Stimulated activated CD4-positive, alpha-beta T cell treated with anti-CD3 and anti-CD28 coated beads, Interleukin-15, amount 100 ng/mL, for 1 hour (primary cell): ENCODE measurements at places on chromosomes 11 and 22.

DNA sequence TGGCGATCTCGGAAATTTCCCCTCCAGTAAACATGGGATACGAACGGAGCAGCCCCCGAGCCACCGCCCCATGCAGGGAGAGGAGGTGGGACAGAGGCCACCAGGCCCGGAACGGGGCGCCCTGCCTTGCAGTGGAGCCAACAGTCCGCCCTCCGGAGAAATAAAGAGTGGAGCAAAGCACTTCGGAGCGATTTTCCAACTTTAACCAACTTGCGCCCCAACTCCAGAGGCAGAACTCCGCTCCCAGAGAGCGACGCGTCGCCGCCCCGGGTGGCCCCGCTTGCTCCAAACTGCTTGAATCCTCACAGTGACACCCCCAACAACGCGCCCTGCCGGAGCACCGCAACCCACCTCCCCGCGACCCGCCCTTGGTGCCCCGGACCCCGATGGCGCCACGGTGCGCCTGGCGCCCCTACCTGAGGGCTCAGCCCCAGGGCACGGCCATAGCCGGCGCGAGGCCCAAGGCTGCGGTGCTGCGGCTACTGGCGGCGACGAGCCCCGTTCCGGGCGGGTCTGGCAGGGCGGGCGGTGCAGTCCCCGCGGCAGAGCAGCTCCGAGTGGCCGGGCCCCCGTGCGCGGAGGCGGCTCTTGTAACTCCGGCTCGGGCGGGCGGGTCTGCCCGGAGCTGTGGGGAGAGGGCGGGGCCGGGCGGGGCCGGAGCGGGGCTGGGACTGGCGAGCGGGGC is at the start of gene AHNAK:
Gene AHNAK (minus strand): TSS at position 563 of the 685 bp plus-strand sequence. CDS start 10,708 bp downstream, outside the sequence.
- DNase-seq, result peak; percentile 47

DNA sequence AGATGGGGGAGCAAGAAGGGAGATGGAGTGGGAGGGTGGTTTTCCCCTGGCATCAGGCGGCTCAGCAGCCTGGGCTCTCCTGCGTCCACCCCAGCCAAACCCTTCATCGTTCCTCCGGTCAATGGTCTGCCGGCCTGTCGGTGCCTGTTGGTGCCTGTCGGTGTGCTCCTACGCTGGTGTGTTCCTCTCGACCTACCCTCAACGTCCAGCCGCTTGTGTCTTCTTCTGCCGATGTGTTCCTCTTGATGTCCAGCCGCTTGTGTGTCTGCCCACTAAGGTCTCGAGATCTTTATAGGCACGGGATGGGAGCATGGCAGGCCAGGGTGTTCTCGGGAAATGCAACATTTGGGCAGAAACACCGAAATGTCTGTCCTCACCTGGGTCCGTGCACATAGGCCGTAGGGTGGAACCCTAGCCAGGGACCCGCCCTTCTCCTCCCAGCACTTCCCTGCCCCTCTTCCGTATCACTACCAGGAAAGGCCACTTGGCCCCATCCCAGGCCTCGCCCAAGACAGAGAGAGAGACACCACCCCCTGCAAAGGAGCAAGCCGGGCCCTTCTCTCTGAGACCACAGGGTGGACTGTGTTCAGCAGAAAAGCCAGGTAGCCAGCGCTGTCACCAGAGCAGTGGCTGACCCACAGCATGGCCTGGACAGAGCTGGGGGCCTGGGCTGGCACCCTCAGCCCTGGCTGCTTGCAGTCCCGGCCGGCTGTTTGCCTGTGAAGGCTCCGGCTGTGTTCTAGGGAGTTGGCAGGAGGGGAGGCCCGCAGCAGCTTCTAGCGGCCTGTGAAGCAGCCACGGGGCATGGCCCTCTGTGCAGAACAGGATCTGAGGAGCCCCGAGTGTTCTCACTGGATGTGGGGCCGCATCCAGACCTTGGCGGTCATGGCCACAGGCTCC is 61.6 kb upstream of the KCNQ1OT1 start:
- DNase-seq, result no peak

GRCh38 chr22:39528080-39528661 is 4.4 kb downstream of the RPS19BP1 start:
- DNase-seq, result no peak

GRCh38 chr11:79025622-79026021 is 415.2 kb downstream of the TENM4 start:
- DNase-seq, result no peak

- DNase-seq, result no peak
Observed at GRCh38 chr11:16505481-16505880, 149.1 kb upstream of the SOX6 start.

GRCh38 chr11:43943931-43944751 is 1.7 kb downstream of the C11orf96 start:
- no peak for DNase-seq

- no peak for DNase-seq
Observed at GRCh38 chr11:3944198-3944597, 88.7 kb downstream of the STIM1 start.

- DNase-seq, result peak; percentile 25
Observed at GRCh38 chr11:68212421-68213134, 518 bp downstream of the KMT5B start.

- DNase-seq, result no peak
Observed at GRCh38 chr22:40076702-40077645, 82.2 kb downstream of the FAM83F start.

DNA sequence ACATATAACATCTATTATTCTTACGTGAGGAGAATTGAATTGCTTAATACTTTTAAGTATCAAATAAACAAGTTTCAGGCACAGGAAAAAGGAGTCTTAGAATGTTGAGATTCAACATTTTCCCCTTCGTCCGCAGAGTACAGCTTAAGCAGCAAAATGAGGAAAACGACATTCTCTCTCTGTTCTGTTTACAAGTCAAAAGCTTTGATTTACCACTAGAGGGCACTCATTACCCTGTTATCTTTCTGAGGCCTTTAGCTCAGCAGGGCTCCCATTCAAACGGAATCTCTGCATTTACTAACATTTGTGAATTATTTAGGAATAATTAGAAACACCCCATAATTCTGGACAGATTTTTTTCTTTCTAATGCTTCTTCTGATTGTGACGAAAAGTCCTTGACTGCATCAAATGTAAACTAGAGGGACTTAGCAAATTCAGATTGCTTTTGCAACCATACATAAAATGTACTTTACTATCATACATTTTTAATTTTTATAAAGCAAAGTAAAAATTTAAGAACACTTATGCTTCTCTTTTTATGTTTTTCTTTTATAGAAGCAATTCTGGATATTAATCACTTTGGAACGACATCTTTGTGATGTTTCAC is 75.0 kb downstream of the JRKL start:
- no peak for DNase-seq

- DNase-seq, result no peak
Observed at GRCh38 chr11:8863838-8864237, 47.2 kb upstream of the AKIP1 start.

- no peak for DNase-seq
Observed at GRCh38 chr22:47053726-47054141, 291.3 kb downstream of the TBC1D22A start.

GRCh38 chr22:46012881-46013281 is 35.9 kb upstream of the WNT7B start:
- no peak for DNase-seq
